ENCODE measurements at places on chromosomes 6 and 20.

DNA sequence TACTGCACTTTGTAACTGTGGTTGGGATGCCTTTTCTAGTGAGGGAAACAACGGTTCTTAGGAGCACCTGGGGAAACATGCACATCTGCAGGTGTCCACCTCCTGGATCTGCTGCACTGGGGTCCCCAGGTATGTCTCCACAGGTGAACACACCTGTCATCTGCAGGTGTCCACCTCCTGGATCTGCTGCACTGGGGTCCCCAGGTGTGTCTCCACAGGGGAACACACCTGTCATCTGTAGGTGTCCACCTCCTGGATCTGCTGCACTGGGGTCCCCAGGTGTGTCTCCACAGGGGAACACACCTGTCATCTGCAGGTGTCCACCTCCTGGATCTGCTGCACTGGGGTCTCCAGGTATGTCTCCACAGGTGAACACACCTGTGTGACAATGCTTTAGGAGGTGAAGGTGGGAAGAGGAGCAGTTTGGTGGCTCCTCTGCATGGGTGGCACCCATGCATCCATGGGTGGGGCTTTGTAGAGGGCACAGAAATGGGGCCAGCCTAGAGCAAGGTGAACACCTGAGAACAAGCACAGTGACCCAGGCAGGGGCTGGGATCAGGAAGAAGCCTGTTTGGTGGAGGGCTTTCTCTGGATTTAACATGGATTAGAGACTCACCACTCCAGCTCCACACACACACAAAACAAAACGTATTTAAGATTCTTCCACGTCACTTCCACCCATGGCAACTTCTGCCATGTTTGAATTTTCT lies 206.0 kb upstream of the CDH4 start:
- DNase-seq: no peak

- DNase-seq: no peak
Measured at GRCh38 chr6:161644521-161644920, 370.7 kb upstream of the AGPAT4 start.

DNA sequence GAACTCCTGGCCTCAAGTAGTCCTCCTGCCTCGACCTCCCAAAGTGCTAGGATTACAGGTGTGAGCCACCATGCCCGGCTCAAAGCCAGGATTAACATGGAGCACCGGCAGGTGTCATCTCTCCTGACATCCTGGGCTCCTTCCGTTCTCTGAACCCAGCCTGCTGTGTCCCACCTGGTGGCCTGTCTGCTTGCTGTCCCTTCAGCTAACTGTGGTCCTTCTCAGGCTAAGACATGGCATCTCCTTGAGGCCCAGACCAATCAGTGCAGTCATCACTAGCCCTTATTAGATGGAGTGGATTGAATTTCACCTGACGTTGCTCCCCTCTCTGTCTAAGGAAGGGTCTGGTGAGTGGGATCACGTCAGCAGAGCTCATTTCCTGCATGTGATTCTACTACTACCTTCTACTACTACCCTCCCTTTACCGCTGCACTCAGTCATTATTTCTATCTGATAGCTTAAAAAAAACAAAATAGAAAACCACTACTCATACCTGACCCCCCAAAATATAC lies 28.0 kb upstream of the SYNJ2 start:
- DNase-seq: no peak

- DNase-seq: no peak
Measured at GRCh38 chr6:4320860-4321259, 185.5 kb upstream of the ECI2 start.

- no peak for DNase-seq
Measured at GRCh38 chr20:41453010-41453950, 86.7 kb upstream of the EMILIN3 start.

GRCh38 chr20:48862279-48862678 lies 34.5 kb upstream of the PREX1 start:
- no peak for DNase-seq

DNA sequence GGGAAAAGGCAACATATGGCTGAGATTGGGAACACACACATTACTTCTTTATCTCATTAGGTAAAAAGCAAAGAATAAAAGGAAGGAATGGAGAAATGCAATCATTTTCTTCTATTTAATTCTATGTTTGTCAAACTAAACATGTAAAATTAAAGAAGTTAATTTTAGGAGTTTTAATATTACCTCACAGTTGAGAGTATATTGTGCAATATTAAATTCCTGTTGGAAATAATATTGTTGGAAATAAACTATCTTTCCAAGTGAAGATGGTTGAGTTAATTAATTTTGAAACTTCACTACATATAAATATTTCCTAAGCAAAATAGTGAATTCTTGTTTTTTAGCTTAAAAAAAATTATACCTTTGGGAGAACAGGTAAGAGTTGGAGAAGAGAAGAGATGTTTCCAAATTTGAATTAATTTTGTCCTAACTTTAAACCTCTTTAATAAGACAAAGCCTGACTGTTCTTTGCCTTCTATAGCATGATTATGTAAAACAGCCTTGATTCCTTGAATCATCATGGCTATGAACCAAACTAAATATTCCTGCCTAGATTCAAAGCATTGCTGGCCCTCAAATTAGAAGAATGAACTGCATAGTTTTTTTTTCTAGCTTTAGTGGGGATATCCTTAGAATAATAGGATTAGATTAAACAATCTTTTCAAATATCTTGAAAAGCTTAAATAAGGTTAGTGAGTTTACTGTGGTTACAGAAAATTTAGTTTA lies 1349.1 kb upstream of the ADGRB3 start:
- no peak for DNase-seq

GRCh38 chr6:13765570-13765969 lies 48.8 kb downstream of the MCUR1 start:
- DNase-seq: no peak

DNA sequence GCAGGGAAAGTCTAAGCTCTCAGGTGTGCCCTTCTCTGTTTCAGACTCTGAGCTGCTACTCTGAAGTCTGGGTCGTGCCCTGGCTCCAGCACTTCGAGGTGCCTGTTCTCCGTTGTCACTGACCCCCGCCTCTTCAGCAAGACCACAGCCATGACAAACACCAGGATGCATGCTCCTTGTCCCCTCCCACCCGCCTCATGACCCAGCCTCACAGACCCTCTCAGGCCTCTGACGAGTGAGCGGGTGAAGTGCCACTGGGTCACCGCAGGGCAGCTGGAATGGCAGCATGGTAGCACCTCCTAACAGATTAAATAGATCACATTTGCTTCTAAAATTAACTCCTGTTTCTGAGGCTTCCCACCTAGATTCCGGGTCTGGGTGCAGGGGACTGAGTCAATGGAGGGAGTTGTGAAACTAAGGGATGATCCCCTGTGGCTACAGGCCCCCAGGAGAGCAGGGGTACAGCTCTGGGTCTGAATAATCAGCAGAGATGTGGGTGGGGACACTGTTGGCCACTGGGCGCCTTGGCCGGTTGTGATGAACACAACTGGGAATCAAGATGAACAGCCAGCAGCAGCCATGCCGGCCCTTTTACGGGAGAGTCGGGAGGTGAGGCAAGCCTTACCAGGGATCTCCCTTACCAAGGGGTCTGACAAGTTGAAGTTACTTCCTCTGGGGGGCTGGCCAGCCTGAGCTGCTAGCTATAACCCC lies 10.7 kb downstream of the CST7 start:
- DNase-seq: no peak

- DNase-seq: no peak
Measured at GRCh38 chr6:36700831-36701230, 3.2 kb downstream of the RAB44 start.

GRCh38 chr20:60422848-60423247 lies 464.6 kb downstream of the CDH26 start:
- no peak for DNase-seq

GRCh38 chr6:125142618-125143017 lies 11.0 kb upstream of the TPD52L1 start:
- DNase-seq: no peak

DNA sequence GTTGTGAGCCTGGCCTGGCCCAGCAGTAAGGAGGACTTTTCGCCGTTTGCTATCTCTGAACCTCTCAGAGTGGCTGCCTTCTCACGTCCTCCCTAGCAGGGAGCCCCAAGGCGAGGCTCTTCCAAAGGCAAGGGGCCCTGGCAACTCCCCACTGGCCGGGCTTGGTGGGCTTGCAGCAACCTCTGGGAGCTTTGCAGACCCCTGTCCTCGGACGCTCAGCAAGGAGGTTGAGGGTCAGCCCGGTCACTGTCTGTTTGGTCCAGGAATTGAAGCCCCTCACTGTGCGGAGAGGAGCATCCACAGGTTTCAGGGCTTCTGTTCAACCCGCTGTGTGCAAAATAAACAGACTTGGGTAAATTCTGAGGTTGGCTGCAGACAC lies 28.2 kb upstream of the TBXT start:
- no peak for DNase-seq

DNA sequence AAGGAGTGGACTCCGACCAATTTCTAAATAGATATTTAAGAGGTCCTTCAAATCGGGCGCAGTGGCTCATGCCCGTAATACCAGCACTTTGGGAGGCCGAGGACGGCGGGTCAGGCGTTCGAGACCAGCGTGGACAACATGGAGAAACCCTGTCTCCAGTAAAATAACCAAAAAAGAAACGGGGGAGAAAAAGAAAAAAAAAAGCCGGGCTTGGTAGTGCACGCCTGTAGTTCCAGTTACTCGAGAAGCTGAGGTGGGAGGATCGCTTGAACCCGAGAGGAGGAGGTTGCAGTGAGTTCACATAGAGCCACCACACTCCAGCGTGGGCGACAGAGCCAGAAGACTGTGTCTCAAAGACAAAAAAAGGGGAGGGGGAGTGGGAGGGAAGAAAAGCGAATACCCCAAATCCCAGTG lies 53.3 kb upstream of the HFE start:
- DNase-seq: peak; percentile 74

DNA sequence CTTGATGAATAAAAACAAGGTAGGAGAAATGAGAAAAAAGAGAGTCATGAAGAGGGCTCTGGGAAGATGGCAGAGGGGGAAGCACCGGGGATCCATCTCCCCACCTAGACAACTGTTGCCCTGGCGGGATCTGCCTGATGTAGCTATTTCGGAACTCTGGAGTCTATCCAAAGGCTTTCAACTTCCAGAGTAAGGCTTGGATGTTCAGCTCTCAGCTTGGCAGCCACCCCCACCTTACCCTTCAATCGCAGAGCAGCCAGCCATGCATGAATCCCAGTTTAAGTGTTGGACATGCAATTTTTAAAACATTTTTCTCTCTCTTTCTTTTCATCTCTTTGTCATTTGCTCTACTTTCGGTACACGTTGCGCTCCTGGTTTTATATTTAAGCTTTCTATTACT lies 275.9 kb upstream of the EXOC2 start:
- no peak for DNase-seq

DNA sequence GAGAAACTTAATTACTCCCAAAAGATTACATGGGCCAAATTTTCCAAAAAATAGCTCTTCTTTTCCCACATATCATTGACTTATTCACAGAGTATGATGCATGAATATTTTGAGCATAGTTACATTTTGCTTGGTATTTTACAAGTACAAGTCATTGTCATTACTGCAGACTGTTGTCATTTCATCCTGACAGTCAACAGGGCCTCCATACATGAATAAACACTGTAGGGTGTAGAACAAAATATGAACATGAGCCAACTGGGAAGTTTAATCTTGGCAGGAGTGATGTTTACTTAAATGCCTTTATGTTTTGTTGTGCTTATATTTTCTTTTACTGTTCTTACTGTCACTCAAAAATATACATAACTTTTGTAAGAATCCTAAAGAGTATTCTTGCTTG lies 340.7 kb downstream of the ADGRB3 start:
- no peak for DNase-seq

DNA sequence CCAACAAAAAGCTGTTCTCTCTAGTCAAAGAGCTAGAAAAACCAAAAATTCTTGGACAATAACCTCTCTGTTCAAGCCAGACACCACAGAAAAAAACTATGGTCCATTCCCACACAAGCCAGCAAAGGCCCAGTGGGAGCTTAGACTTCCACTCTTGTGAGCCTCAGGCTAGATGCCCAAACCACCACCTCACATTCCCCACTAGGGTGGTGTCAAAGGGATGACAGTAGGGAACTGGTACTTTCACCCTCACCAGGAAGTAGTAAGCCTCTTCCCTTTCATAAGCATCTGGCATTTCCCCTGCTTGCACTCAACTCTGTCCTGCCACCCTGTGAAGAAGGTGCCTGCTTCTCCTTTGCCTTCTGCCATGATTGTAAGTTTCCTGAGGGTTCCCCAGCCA lies 58.4 kb upstream of the RNF217 start:
- DNase-seq: no peak

DNA sequence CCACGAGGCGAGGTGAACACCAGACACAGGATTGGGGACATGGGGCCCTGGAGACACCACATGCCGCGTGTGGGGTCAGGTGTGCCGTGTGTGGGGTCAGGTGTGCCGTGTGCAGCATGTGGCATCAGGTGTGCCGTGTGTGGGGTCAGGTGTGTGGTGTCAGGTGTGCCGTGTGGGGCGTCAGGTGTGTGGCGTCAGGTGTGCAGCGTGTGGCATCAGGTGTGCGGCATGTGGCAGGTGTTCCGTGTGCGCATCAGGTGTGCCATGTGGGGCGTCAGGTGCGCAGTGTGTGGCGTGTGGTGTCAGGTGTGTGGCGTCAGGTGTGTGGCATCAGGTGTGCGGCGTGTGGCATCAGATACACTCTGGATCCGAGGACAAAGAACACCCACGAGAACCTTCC lies 77.9 kb downstream of the WDR27 start:
- no peak for DNase-seq

DNA sequence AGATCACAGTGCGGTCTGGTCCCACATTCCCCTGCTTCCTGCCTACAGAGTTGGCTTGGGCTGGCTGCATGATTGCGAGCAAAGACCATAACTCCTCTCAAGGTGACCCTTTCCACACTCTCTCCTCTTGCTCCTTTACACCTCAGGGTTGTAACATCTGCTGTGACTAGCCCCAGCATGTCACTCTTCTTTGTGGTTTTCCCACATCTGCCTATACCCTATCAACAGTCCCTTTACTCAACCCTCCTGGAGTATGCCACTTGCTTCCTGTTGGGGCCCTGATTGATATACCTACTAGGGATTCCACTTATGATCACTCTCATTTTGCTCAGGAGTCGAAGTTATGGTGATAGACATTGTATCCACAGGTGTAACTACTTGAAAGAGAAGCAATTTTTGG lies 58.9 kb upstream of the SGK1 start:
- no peak for DNase-seq

DNA sequence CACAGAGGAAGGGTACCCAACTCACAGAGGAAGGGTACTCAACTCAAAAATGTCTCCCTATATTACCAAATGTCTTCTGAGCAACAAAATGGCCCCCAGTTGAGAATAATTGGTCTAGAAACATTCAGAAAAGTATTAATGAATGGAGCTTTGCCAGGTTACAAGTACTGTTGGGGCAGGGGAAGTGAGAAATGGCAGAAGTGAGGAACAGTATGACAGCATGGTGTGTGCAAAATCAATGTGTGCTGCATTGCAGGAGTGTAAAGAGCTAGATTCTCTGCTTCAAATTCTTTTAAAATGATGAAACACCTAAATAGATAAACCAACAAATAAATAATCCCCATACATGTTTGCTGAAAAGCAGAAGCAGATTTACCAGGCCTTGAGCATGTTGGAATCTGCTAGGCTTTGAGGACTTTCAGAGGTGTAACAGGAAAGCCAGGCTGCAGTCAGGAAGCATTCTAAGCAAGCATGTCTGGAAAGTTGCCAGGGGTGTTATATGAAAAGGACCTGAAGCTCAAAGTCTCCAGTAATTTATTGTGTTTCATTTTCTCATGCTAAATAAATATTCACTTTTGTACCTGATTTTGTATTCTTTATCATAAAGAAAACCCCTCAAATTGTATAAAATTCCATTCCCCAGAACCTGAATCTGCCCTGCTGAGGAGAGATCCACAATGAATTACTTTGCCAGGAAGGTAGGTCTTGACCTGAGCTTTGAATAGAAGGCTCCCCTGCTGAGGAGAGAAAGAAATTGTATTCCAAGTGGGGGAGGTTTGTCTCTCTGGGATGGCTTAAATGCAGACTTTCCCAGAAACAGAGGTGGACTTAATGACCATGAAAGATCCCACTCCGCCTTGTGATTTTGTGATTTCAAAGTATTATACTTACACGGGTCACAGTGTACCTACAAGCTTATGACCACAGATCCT lies 265.0 kb upstream of the MARCKS start:
- DNase-seq: no peak

Data from stimulated activated CD4-positive, alpha-beta T cell treated with anti-CD3 and anti-CD28 coated beads, Interleukin-1b, Interleukin-23, amount 100 ng/mL, for 48 hours (primary cell).